Thyroid gland (tissue), 4 donors: ENCODE measurements at places on chromosomes 2 and 18. TPM values are rescaled to one million over a fixed set of nuclear protein-coding genes. Genes with fewer than 3 reads are reported as not detected.

- DNase-seq: no peak
Measured at GRCh38 chr2:217588266-217588665, 414.5 kb downstream of the TNS1 start.

DNA sequence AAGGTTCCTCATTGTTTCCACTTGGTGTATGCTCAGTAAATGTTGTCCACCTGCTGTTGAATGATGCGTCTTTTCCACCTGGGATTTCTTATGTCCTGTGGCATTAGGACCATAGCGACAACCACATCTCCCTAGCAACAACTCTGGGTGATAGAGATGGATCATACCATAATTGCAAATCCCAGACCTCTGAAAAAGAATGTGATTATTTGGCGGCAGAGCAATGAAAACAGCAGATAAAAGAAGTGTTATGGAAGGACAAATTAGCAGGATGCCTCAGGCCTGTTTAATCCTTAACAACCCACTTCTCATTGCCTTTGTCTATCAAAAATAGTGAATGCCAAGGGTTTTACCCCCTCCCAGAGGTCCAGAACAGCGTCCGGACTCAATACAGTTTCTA lies 278.9 kb downstream of the TSN start:
- DNase-seq: no peak

GRCh38 chr18:45250479-45250878 lies 364.8 kb upstream of the SLC14A2 start:
- no peak for DNase-seq

GRCh38 chr18:4107049-4107467 lies 348.0 kb downstream of the DLGAP1 start:
- no peak for DNase-seq

SRD5A2 gene
- total RNA-seq: not detected

GCG gene
- not detected for total RNA-seq

C2orf78 gene
- total RNA-seq: not detected

CD8A gene
- total RNA-seq: 4.3 TPM
